SK-N-SH treated with all-trans-retinoic acid at 6 μM for 48 hours (cell line): ENCODE measurements at places on chromosomes 5 and 9.

DNA sequence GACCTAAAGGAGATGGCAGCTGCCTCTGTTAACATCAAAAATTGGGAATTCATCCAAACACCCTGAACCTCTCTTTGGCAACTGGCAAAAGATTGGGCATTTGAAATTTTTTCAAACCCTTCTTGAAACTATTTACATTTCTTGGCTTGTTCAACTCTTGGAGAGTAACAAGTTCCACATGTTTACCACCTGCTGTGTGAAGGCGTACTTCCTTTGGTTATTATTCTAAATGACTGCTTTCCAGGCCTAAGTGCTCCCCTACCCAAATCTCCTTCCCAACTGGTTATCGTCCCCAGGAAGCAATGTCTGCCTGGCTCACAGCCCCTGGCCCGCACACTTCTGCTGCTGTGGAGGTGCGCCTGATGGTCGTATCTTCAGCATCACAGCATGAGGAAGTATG lies 422.7 kb downstream of the DMAC1 start:
- ATAC-seq: peak; percentile 72

GRCh38 chr5:92758552-92758951 lies 822.5 kb downstream of the NR2F1-AS1 start:
- peak; percentile 88 for ATAC-seq

DNA sequence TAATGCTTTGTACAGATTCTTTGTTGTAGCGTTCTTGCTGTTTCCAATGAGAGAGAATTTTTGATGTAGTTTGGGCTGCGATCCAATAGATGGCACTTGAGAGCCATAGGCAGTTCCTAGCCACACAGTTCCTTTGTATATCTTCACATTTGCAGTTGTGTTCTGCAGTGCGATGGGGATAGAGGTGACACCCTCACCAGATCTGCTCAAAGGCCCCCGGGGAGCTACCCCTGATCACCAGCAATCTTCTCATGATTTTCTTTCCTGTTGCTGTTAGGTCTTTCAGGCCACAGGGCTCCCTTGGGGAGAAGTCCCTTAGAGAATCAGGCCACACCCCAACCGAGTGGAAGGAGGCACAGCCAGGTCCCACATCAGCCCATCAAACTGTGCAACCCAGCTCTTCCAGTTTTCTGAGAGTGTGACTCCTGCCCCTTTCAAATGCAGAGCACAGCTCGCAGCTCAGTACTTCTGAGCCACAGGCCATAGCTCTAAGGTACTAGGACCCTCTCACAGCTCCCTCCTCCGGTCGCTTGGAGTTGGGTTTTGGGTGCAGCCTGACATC lies 353.7 kb downstream of the SLCO4C1 start:
- ATAC-seq: peak; percentile 89

GRCh38 chr5:141208478-141208877 lies at the start of gene PCDHB12:
PCDHB12 (plus strand) TSS chr5:141208719; CDS start chr5:141208908, 189 bp downstream.
- peak; percentile 68 for ATAC-seq

DNA sequence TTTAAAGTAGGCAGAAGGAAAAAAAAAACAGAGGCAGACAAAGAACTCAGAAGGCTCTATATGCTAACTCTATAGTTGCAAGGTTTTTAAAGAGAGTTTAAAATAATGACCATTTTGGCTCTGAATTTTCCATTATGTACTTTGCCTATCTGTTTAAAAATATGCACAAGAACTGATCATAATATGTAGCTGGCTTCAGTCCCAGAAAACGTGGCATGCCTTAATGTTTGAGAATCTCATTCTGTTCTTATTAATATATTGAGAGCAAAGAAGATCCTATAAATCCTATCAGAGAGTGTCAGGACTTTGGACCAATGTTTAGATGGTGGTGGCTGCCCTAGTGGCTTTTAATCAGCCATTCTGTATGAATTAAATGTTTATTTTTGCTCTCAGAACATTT lies 121.5 kb downstream of the JMY start:
- peak; percentile 64 for ATAC-seq

- ATAC-seq: no peak
These were observed 12.2 kb downstream of the TNIP1 start for GRCh38 chr5:151068433-151069197.

GRCh38 chr9:133058550-133059320 lies 3.0 kb upstream of the CEL start:
- ATAC-seq: no peak

- ATAC-seq: no peak
These were observed 7.2 kb upstream of the LMNB1 start for GRCh38 chr5:126769703-126770102.

DNA sequence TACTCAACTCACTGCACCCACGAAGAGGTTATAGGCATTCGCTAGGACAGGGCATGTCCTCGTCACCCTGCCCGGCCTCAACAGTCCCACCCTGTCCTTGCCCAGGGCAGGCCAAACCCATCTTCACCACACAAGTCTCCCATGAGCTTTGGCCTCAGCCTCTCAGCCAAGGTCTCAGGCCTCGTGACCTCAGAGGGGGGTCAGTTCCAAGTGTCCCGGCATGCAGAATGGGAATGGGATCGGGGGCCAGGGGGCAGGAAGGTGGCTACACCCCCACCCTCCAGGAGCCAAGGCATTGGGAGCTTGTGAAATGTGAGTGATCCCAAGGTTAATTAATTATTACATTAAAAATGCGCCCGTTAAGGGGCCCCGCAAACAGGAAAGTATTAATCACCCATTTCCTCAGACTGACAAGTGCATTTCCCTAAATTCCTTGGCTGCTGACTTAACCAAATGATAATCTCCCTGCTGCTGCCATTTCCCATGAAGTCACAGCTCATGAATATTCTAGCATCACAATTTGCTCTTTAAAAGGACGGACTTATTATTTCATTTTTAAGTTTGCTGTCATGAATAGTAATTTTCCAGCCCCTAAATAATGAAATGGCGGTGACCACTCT lies 8.0 kb upstream of the UBAC1 start:
- no peak for ATAC-seq

DNA sequence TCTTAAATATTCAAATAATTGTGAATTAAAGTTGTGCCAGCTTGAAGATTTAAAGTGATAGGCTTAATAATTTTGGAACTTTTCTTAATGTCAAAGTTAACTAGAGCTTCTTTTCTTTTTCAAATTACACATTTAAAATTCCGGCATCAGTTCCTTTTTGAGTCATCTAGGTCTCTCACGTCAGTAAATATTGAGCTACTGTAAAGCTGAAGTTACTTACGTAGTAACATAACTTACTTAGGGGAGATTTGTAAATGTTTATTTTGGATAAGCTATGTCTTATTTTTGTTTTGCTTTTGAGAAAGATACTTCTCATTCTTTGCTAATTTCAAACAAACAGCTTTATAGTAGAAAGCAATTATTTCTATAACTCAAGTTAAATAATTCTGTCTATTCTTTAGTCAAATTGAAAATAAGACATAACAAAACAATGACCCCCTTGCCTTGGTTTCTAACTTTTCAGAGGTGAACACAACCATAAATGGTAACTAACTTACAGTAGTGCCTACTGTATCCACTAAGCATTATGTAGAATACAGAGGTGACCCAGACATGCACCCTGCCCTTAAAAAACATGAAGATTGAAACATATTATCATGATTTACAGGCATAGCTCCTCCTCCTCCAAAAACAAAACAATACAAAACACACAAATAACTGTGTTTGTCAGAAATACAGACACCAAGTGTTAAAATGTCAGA lies 29.8 kb downstream of the CD274 start:
- no peak for ATAC-seq

GRCh38 chr5:126780165-126780827 lies 3.4 kb downstream of the LMNB1 start:
- no peak for ATAC-seq
